ENCODE measurements at places on chromosomes 6 and 20.
A peak's percentile ranks its signal among the peaks of the same experiment; 100 is the strongest.

GRCh38 chr6:12656906-12657305 lies 59.7 kb upstream of the PHACTR1 start:
- peak; percentile 74 for DNase-seq

- DNase-seq, result peak; percentile 82
Observed at GRCh38 chr6:105087571-105088211, 92.1 kb downstream of the POPDC3 start.

- peak; percentile 83 for DNase-seq
Observed at GRCh38 chr6:31441365-31442267, 38.2 kb downstream of the MICA start.

DNA sequence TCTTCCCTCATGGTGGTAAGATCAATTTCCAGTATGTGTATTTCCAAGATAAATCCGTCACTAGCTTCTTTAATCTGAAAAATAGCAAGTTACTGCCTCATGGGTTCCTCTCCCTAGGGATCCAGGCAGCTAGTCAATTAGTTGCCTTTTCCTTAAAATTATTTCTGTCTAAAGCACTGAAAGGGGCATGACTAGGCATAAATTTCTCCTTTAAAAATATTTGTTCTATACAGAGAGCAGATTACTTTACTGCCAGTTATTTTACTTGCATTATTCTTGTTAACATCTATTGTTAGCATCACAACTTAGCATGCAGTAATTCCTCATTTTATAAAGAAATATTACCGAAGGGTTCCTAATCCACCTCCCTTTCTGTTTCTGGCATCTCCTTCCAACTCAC lies 1.4 kb downstream of the MTCL3 start:
- DNase-seq, result peak; percentile 28

- no peak for DNase-seq
Observed at GRCh38 chr20:8291873-8292272, 159.8 kb downstream of the PLCB1 start.

- no peak for DNase-seq
Observed at GRCh38 chr20:44549123-44549522, 27.3 kb upstream of the SERINC3 start.

DNA sequence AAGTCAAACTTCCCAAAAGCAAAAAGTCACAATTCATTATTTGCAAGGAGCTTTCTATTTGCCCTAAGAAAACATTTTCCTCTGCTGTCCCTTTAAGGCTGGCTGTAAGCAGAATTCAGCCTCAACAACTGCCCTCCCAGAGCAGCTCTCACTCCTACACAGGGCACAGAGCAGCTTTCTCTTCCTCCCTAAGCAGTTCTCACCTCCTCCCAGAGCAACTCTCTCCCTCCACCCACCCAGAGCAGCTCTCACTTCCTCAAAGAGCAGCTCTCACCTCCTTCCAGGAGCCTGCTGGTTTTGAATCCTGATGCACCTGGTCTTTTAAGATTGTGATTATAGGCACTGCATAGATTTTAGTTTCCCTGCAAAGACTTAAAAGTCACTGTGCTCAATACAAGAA lies 120.6 kb upstream of the TMEM181 start:
- DNase-seq, result no peak

DNA sequence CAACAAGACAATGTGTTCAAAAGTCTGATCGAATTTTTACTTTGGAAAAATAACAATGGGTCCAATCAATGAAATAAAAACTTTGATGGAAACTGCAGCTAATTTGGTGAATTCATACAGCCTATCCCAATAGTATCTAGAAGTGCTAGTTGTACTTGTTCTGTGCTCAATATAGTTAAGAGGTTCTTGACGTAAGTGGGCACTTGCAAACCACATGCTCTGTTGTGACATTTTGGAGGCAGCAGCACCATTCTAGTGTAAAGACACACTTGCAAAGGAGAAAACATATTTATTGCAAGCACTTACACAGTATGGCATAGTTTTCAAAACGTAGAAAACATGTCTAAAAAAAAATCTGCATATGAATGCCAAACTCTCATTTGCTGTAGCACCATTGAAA lies 6.7 kb upstream of the KLHL31 start:
- no peak for DNase-seq

DNA sequence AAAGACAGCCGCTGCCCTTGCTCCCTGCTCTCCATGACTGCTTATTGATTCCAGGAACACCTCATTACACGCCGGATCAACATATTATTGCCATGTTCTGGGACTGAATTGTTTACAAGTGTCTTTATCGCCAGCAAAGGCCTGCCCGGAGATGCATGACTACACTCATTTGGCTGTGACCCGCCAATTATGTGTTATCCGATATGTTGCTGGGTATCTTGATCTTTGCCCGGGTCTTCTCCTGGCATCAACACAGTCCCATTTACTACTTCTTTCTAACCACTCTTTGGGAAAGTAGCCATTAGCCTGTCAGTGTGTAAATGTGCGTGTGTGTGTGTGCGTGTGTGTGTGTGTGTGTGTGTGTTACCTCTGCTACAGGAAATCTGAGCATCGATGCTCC lies 15.4 kb downstream of the LINC00237 start:
- DNase-seq, result peak; percentile 36

DNA sequence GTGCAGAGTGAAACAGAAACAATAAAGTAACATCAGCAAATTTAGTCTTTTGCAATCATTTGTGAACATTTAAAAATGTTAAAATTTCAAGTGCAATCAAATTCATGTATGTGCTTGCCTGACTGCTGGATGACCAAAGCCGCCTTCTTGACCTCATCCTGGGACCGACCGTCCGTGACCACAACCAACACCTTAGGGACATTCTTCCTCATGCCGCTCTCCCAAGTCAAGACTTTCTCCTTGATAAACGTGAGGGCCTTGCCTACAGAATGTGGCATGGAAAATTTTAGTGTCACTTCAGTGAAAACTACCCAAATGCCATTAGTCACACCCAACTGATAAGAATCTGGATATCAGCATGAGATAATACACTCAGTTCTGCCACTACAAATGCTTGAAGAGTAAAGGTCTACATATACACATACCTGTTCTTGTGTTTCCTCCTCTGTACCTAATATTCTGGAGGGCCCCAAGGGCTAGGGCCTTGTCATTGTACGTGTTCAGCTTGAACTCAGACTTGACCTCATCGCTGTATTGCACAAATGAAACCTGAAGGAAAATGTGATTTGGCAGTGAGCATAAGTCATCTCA lies 86.8 kb downstream of the COL12A1 start:
- DNase-seq, result no peak

DNA sequence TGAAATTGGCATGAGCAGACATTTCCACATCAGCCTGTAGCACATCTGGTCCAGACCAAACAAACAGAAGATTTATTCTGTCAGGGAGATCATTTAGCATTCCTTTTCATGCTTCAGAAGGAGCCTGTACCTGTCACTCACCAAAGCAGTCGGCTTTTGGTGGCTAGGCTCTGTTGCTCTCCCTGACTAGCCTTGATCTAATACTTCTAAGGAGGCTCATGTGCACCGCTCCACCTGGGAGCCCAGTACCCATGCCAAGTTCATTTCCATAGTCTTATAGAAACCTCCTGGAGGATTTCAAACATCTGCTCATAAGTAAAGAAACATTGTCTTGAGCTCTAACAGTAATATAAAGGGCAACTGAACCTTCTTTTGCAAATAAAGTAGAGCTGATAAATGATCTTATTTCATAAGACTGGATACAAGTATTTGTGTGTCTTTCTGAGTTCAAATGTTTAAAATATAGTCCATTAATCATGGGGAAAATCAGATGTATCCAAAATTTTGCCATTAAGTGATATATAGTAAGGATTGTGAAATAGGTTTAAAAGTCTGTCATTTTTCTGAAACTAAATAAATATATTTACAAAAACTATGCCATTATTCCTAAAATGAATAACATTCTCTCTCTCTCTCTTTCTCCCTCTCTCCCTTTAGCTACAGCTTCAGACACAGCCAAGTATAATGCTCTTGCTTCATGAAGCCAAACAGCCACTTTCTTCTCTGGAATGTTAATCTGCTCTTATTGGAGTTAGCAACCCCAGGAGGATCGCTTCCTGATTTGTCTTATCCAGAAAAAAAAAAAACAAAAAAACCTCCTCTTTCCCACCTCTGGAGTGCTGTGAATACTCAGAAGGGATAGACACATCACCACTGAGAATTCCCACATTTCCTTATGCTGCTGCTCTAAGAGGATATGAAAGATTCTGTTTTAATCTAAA lies 192.7 kb upstream of the TFAP2D start:
- peak; percentile 40 for DNase-seq

- no peak for DNase-seq
Observed at GRCh38 chr6:52394251-52394666, 25.9 kb upstream of the EFHC1 start.

GRCh38 chr20:44961011-44961869 lies 1.0 kb upstream of the TOMM34 start:
- no peak for DNase-seq

- DNase-seq, result no peak
Observed at GRCh38 chr20:46838011-46838410, 56.6 kb upstream of the EYA2 start.

- DNase-seq, result no peak
Observed at GRCh38 chr6:39851331-39851730, 59.2 kb downstream of the DAAM2 start.

DNA sequence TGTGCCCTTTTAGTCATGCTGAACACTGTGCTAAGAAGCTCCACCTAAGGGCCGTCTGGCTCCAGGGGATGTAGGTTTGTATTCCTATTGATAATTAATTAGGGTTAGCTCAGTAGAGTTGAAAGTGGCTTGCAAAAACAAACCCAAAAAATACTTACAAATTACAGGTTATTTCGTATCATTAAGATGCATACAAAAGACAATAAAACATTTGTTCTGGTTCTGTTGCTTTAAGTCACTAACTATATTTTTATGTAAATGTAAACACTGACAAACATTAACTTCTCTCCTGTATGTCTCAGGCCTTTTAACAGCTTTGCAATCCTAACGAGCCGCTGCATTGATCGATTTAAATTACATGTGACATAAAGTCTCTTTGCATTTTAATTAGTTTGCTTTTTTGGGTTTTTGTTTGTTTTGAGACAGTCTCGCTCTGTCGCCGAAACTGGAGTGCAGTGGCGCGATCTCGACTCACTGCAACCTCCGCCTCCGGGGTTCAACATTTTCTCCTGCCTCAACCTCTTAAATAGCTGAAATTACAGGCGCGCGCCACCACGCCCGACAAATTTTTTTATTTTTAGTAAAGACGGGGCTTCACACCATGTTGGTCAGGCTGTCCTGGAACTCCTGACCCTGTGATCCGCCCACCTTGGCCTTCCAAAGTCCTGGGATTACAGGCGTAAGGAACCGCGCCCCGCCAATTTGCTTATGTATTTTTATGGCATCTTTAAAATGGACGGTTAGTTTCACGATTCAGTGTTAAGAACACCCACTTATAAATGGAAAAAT lies 110.9 kb downstream of the HFE start:
- peak; percentile 88 for DNase-seq

DNA sequence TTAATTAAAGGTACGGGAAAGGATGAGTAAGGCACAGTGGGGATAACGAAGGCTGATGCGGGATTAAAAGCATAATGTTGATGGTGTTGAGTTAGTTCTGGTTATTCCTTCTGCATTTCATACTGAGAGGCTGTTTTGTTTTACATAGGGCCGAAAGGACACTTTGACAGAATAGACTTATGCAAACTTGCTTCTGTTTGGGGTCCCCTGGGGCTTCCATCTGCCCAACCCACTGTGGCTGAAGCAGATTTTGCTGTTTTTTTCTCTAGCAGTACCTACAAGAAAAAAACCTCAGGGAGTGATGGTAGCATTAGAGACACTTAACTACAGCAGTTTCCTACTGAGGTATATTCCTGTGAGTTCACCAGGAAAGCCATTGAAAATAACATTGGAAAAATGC lies 136.1 kb upstream of the SUPT3H start:
- no peak for DNase-seq

GRCh38 chr6:163793011-163793983 lies 378.8 kb downstream of the QKI start:
- DNase-seq, result no peak

DNA sequence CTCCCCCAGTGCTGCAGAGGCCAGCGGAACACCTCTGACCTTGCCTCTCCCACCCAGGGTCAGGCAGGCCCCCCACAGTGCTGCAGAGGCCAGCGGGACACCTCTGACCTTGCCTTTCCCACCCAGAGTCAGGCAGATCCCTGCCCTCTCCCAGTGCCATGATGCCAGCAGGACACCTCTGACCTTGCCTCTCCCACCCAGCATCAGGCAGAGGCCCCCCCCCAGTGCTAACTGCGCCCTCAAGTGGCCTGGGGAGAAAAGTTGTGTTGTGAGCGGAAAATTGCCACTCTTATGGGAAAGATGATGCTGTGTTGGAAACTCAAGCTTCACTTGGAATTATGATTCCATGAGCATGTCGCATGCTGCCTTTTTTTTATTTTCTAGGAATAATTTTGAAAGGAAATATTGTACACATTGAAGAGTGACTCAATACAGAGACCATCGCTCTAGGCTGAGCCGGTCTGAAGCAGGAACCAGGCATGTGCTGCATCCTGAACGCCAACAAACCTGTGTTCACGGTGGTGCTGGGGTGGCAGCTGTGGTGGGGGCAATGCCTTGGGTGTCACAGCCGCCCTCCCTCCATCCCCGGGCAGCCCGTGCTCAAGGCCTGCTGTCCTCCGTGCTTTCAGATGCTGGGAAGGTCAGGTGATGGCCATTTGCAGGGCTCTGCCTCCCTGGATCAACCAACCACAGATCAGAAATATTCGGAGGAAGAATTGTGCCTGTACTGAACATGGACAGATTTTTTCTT lies 98.6 kb downstream of the CDH4 start:
- DNase-seq, result no peak

GRCh38 chr20:13420625-13421024 lies 199.6 kb downstream of the ISM1 start:
- no peak for DNase-seq

DNA sequence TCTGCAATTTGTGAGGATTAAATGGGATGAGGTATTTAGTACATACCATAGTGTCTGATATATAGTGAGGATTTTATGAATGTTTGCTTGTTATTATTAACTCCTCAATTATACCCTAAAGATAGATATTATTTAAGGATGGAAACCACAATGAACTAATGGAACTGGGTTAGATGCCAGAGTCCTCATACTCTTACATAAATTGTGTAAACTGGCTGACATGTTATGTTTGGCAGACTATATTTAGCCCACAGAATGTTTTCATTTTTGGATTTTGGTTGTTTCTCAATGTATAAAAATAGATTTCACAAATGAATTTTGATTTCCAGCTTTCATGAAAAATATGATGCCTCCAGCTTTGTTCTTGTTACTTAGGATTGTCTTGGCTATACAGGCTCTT lies 37.6 kb downstream of the HTR1B start:
- no peak for DNase-seq

GRCh38 chr20:3648951-3649350 lies 14.2 kb downstream of the GFRA4 start:
- DNase-seq, result no peak

GRCh38 chr6:47253136-47253535 lies 56.6 kb downstream of the TNFRSF21 start:
- no peak for DNase-seq

All from eye (tissue), 1 donor.